ENCODE measurements at places on chromosomes 3 and 15.

DNA sequence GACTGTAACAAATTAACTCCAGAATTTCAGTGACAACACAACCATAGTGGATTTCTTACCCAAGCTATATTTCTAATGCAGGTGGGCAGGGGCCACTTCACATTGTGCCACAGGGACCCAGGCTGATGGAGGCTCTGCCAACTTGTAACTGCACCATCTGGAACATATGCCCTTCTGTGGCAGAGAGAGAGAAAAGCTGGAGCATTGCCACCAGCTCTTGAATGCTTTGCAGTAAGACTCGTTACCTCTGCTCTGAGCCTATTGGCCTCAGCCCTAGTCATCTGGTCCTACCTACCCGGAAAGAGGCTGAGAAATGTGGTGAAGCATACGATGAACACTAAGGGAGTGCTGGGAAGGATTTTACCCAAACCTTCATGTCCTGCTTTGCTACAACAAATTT lies 587.1 kb downstream of the ZNF385D start:
- no peak for DNase-seq

DNA sequence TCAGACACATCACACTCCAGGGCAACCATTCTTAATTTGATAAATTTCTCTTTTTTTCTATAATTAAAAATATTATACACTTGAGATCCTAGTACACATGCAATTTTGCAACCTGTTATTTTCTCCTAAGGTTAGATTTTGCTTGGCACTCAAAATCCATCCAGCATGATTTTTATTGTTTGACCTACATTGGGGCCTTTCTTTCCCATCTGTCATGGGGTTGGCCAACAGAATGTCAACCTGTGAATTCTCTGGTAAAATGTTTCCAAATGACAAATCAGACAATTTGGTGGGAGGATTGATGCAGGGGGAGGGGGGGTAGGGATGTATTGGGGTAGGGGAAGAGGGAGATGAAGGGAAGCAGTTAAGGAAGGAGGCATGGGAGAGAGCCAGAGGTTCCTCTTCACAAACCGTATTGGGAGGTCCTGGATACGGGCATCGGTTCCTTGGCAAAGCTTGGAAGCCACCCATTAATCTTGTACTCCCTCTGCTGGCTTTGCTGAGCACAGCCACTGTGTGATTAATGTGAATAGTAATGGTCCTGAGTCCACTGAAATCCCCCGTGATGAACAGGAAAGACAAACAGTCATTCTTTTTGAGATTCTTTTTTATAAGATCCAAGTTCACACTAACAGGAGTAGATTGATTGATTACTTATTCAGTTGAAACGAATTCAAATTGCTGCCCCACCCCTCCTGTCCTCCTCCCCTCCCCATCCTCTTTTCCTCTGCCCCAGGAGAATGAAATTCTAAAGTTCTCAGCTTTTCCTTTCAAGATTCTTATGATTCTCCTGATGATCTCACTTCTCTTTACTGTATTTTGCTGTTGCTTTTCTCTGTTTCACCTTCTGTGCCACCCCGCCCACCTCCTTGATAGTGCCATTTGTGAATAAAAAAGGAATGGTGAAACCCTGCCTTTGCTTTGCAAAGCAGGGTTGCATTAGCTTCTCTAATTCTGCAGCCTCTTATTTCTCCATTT lies 82.2 kb upstream of the SLC25A26 start:
- no peak for DNase-seq

DNA sequence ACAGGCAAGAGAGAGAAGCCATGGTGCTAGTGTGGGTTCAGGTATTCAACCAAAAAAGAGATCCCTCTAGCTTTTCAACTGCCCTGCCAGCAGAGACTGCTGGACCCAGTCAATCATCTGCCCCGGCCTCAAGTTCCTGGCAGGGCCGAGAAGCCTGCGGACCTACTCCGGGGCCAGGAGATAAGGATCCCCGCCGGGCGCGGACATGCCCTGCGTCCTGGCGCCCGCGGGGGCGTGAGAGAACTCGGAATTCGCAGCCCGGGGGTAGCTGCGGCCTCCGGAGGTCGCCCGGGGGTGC lies 821 bp upstream of the MAGI1 start:
- no peak for DNase-seq

DNA sequence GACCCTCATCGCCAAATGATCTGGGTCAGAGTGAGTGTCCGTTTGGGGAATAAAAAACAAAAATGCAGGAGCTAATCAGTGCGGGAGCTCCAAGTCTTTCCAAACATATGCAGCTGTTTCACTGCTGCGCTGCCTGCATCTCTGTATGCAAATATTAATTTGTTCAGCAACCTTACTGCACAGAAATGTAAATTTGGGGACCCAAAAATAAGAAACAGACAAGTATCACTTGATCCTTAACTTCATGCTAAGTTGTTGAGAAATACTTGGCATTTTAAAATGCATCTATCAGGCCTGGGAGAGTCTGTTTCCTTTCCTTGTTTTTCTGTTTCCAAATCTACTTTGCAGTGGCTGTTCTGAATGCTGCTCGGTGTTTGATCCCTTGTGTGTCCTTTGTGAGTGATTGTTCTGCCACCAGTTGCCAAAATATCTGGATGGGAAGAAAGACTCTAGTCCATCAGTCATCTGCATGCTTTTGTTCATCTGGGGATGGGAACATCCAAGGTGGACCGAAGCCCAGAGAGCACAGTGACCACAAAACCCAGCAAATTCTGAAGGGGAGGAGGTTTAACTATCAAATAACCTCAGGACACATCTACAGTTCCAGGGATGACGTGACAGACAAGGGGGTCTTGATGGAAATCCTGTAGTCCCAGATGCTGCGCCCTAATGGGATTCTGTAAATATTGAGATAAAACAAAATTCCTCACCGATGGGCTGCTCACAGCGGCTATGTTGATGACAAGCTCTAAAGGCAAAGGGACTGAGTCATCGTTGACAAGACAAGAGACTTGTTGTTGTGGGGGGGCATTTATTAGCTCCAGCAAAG lies 199.5 kb upstream of the WNT5A start:
- DNase-seq, result no peak

DNA sequence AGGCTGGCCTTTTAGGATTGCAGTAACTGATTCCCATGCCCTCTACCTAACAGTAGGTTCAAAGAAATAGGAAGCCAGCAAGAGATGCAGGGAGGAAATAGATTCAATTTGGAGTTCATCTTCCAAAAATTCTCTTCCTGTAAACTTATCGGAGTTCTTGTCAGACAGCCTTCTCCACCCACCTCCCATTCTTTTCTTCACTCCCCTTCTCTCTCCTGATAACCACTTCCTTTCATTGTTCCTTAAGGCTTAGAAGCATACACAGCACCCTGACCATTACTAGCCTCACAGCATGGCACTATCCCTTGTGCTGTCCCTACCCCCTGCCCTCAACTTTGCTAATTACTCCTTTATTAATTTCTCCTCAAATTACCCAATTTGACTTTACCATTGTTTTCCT lies 130.4 kb upstream of the ADAMTS9 start:
- DNase-seq, result no peak

GRCh38 chr3:182632077-182632393 lies 161.3 kb upstream of the ATP11B start:
- no peak for DNase-seq

- no peak for DNase-seq
These were observed 167.5 kb downstream of the ADAMTS9 start for GRCh38 chr3:64520334-64520733.

DNA sequence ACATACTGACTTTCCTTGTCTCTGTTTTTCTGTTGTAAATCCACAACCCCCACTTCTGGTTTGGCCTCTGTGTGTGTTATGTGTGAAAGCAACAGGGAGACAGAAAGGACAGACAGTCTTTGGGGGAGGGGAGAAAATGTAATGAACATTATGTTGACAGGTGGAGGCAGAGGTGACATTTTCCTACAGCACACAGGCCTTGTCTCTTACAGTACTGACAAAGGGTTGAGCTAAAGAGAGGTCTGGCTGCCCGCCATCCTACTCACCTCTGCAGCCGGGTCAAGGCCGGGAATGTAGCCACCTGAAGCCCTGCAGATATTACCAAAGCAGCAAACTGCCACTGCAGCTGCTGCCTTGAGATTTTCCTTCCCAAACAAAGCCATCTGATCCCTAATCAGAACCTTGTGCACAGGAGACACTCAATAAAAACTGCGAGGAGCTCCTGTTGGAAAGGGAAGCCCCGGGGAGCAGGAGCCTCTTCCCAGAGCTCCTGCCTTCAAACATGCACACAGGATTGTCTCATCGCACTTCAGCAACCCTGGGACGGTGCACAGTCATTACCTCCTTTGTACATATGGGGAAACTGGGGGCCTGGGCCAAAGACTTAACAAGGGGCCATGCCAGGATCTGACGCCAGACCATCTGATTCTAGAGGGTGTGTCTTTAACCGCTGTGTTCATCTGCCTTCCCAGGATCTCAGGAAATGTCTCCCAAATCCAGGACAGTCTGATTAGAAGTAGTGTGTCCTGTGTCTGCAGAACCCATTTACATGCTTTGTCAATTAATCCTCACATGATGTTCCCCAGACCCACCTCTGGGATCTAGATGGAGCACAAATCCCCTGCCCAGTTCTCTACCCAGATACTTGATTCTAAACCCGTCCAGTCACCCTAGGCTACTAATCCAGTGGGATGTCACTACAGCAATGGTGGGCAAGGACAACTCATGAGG lies 14.2 kb downstream of the MYO5C start:
- no peak for DNase-seq

DNA sequence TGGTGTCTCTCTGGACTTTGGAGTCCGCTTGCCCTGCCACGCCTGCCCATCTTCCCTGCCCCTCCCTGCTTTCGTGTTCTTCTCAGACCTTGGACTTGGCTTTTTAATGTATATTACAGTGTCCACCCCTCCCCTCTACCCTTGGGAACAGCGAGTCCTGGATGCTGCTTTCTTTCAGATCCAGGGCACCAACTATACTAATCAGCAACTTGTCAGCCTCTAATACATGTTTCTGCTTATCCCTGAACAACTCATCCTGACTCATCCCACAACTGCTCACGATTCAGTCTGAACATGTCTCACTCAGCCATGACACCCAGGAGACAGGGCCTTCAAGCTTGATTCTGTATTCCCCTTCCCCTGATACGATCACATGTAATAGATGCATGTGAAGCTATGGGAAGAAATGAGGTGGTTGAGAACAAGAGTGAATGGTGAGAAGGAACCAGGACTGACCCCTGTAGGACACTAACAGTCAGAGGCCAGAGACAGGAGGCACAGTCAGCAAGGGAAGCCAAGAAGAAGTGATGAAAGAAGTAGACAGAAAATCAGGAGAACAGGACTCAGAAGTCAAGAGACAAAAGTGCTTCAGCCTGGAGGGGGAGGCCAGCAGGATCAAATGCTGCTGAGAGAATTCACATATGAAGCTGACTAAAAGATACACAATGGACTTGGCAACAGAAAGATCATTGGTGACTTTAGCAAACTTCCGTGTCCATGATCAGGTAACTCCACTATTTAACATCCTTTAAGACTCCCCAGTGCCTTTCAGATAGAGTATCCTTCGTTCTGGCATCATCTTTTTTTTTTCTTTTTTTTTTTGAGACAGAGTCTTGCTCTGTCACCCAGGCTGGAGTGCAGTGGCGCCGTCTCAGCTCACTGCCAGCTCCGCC lies 35.4 kb downstream of the BCL2L10 start:
- DNase-seq, result no peak

GRCh38 chr15:69403594-69403993 lies 10.6 kb upstream of the KIF23 start:
- no peak for DNase-seq

- DNase-seq, result no peak
These were observed 2.1 kb upstream of the FURIN start for GRCh38 chr15:90866161-90866715.

DNA sequence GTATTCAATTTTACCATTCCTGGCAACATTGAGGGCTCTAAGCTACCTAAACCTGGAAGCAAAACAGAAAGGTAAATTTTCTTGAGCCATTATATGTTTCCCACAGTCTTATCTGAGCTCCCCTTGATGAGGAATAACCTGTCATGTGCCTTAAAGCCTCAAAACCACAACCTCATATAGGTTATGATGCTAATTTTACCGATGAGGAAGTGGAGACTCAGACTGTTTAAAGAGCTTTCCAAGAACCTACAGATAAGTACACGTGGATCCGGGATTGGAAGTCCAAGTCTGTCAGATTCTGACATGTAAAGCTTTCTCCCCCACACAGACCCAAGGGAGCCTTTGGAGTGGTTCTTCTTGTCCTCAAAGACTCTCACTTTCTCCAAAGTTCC lies 140.5 kb downstream of the SEMA6D start:
- no peak for DNase-seq

DNA sequence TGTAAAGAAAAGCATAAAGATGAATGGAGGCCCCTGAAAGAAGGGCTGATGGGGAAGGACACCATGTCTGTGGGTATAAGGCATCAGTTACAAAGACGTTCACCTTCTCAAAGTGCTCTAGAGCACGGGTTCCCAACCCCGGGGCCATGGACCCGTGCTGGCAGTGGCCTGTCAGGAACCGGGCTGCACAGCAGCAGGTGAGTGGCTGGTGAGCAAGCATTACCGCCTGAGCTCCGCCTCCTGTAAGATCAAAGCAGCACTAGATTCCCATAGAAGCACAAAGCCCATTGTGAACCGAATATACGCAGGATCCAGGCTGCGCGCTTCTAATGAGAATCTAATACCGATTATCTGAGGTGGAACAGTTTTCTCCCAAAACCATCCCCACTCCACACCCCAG lies 25.7 kb downstream of the MYO1E start:
- no peak for DNase-seq

DNA sequence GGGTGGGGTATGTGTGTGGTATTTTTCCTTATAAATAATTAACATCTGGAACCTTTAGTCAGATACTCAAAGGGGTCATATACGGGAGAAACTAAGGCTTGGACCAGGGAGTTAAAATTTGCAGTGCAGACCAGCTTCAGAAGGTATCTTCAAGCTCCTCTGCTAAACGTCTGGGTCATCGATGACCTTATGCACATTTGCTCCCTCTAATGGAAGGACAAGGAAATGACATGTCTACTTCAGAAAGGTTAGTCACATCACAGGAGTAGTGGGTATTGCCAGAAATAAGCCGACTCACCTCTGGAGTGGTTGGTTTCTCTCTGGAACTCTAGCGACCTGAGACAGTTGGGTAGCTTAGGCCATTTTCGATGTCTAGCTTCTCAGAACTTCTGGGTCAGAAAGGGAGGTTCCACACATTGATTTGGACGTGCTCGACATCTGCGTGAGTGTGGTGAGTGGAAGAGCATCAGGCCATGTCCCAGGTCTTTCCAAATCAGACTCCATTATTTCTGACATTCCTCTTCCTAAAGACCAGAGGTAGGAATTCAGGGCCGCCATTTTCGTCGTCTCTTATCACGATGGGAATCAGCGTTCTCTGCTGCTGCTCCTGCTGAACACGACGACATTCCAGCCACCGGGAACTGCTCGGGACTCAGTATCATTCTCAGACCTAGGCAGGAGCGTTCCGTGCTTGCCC lies 31.8 kb upstream of the RASA2 start:
- DNase-seq, result peak; percentile 5

- DNase-seq, result no peak
These were observed 2.1 kb upstream of the ISY1 start for GRCh38 chr3:129162729-129163579.

All from activated T-cell treated with anti-CD3 and anti-CD28 coated beads for 4 hours (primary cell).